CD4-positive, CD25-positive, alpha-beta regulatory T cell (primary cell): ENCODE measurements at places on chromosomes 7 and 10. TPM values are rescaled to one million over a fixed set of nuclear protein-coding genes. Genes with fewer than 3 reads are reported as not detected.

DNA sequence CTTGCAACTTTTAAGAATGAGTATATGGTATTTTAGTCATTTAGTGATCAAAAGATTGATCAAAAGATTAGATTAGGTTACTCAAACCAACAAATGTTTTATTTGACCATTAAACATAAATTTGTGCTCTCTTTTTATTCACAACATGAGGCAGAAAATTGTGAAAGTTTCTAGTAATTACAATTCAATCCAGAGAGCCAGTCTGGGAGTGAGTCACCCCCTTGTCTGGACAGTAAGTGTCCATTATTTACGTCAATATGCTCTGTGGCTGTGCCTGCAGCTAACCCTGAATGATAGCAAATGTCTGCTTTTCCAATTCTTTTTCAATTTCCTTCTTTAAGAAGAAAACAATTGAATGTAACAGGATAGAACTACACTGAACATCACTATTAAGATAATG lies 27.9 kb downstream of the GNG11 start:
- no peak for DNase-seq

DNA sequence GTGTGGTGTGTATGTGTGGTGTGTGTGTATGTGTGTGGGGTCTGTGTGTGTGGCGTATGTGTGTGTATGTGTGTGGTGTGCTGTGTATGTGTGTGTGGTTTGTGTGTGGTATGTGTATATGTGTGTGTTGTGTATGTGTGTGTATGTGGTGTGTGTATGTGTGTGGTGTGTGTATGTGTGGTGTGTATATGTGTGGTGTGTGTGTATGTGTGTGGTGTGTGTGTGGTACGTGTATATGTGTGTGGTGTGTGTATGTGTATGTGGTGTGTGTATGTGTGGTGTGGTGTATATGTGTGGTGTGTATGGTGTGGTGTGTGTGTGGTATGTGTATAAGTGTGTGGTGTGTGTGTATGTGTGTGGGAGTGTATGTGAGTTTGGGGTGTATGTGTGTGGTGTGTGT lies 428.7 kb downstream of the PAXIP1 start:
- DNase-seq: no peak

GRCh38 chr7:82249979-82250378 lies 193.6 kb downstream of the CACNA2D1 start:
- DNase-seq: no peak

DNA sequence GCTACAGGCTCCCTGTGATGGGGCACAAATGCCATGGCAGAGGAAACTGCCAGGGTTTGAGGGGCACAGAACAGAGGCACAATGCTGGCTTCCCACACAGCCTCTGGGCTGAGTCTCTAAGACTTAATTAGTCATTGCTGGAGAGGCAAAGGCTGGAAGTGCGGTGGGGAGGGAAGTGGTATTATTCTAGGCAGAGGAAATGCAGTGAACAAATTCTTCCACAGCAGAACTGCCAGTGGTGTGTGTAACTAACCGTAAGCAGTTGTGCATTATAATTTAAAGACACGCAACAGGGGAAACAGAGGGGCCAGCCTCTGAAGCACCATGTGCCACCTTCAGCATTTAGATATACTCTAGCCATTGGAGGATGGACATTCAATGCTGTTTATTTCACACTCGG lies 12.8 kb downstream of the ICA1 start:
- no peak for DNase-seq

GRCh38 chr7:151060416-151061212 lies 1.2 kb downstream of the SLC4A2 start:
- no peak for DNase-seq

The SFMBT2 gene
- 21.2 TPM for total RNA-seq

The CCL24 gene
- not detected for total RNA-seq

The CCL26 gene
- total RNA-seq: not detected
